ENCODE measurements at places on chromosomes 7 and 10. TPM values are rescaled to one million over a fixed set of nuclear protein-coding genes. Genes with fewer than 3 reads are reported as not detected.

The C10orf62 gene
- not detected for polyA plus RNA-seq

The TMEM176B gene
- polyA plus RNA-seq: 13.4 TPM

GRCh38 chr10:20677340-20677739 lies 219.8 kb downstream of the NEBL start:
- no peak for DNase-seq

- DNase-seq: no peak
Observed at GRCh38 chr10:15347150-15347549, 23.9 kb downstream of the FAM171A1 start.

- no peak for DNase-seq
Observed at GRCh38 chr7:25617214-25617613, 388.9 kb upstream of the NPVF start.

Measured in right lung (tissue), 10 donors.